Dermis microvascular lymphatic vessel endothelial cell (primary cell): ENCODE measurements at places on chromosomes 3 and 15. TPM values are rescaled to one million over a fixed set of nuclear protein-coding genes. Genes with fewer than 3 reads are reported as not detected.

APOD gene
- 12.9 and 14.5 TPM in 2 replicates for total RNA-seq

CKMT1A gene
- not detected in 2 replicates for total RNA-seq

SENP8 gene
- 1.0 and 1.4 TPM in 2 replicates for total RNA-seq

GUCA1C gene
- total RNA-seq: not detected in 2 replicates
